SHP77 (cell line): ENCODE measurements at places on chromosomes 4 and X.

DNA sequence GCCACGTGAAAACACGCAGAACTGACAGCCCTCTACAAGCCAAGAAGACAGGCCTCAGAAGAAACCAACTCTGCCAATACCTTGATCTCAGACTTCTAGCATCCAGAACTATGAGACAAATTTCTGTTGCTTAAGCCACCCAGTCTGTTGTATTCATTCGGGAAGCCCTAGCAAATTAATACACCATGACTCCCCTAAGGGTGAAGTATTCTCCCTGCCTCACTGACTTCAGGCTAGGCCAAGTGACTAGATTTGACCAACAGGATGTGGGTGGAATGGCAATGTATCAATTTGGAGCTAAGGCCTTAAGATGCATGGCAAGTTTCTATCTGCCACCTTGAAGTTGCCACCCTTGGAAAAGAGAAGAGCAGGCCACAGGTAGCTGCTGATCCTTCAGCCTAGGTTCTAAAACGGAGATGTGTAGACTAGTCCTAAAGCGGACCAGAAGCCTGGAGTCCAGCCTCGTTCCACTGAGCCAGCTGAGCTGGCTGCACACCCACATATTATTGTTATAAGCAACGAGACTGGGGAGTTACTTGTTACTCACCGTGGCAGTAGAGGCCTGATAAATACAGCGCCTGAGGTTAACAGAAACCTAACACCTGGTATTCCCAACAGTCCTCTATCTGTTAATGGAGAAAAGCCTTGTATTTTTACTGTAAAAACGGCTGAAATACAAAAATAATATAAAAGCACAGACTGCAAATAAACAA is 16.4 kb downstream of the SCARB2 start:
- no peak for DNase-seq

GRCh38 chr4:184752496-184753275 is 18.8 kb upstream of the CENPU start:
- DNase-seq: no peak

GRCh38 chrX:9848718-9849479 is 62.7 kb downstream of the SHROOM2 start:
- DNase-seq: no peak

DNA sequence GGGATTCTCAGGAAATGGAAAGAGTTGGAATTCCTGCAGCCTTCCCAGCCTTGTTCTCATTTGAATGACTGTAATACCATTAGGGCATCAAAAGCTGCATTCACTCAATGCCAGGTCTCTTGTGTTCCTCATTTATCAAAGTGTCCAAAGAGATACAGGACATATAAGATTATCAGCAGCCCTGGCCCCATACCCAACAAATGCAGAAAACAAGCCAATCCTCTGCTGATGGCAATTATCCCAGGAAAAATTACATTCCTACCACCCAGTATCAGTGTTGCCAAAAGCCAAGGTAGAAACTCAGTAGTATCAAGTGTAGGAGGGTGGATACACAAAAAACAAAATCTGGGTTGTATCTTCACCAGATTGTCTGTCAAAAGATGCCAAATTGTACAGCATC is 18.5 kb upstream of the ASB5 start:
- no peak for DNase-seq

DNA sequence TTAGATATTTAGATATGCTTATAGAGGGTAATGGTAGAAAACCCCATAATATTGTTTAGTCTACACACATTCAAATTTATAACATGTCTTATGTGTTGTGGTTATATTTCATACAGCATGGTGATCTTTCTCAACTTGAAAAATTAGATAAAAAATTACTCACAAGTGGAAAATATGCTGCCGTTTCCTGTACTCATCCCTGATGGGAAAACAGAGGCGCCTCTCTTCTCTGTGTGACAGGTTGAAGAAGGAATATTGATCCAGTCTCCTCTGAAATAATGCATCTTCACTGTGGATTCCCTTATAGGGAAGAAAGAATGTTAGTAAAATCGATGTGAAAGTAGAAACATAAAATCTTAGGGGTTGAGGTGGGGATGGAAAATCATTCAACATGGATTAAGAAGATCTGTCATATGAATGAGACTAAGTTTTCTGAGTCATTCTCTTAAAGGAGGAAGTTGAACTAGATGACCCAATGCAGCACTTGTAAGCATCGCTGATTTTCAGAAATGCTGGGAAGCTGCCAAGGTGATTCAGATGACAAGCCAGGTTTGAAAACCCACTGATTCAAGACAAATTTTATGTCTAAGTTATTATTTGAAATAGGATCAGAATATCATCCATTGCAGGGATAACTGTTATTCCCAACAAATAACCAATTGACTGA is 70.7 kb downstream of the ANKRD50 start:
- no peak for DNase-seq

- DNase-seq: no peak
Observed at GRCh38 chr4:12966726-12967125, 517.4 kb downstream of the RAB28 start.

- no peak for DNase-seq
Observed at GRCh38 chrX:38636949-38637819, 75.8 kb downstream of the TSPAN7 start.

DNA sequence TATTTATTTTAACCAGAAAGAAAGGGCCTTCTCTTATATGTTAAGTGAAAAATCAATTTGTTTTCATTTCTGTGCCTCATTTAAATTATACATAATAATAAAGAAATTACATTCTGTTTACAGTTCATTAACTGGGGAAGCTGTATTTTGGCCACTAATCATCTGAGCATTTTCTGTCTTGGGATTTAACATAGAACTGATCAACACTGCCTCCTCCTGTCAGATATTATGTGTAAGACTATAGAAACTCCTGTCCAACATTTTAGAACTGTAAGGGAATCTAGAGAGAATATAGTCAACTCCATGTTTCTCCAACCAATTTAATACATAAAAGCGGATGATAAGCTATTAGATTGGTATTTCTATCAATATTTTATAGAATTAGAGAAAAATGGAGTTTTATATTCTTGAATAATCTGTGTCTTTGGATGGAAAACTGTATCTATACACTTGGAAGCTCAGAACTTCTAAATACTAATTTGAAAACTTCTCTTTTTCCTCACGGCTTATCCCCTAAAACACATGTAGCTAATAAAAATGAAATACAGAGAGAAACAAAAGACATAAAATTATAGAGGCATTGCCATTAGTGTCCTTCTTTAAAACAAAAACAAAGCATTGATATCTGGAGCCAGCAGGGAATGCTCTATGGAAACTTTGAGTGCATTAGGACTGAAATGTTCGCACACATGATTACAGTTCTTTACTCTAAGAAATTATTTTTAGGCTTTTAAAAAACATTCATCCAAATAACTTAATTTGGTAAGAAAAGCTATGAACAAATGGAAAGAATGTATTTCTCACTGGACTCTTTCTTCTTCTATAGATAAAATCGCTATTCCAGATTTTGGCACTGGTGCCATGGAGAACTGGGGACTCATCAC is 33.1 kb downstream of the ENPEP start:
- DNase-seq: no peak

- DNase-seq: no peak
Observed at GRCh38 chr4:5469861-5470260, 238.5 kb downstream of the EVC2 start.

DNA sequence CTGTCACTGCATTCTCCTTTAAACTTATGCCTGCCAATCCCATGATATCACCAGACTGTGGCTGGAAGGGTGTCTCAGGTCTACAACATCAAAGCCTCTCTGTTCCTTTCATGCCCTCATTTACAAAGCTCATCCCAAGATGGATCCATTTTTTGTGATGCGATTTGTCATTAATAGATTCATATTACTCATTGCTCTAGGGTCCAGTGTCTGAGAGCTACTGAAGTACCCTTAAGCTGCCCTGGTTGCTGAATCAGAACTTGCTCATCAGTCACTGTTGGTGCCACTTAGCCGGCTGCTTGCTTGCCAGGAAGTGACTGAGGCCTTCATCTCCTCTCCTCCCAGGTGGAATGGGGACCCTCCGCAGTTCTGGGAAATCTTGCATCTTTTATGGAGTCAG is 395.5 kb upstream of the BOD1L1 start:
- no peak for DNase-seq

GRCh38 chr4:112119353-112119783 is 25.9 kb upstream of the FAM241A start:
- DNase-seq: no peak

- no peak for DNase-seq
Observed at GRCh38 chrX:105463473-105463872, 243.0 kb upstream of the TEX13A start.

- DNase-seq: no peak
Observed at GRCh38 chrX:111652719-111653118, 28.3 kb upstream of the ALG13 start.

DNA sequence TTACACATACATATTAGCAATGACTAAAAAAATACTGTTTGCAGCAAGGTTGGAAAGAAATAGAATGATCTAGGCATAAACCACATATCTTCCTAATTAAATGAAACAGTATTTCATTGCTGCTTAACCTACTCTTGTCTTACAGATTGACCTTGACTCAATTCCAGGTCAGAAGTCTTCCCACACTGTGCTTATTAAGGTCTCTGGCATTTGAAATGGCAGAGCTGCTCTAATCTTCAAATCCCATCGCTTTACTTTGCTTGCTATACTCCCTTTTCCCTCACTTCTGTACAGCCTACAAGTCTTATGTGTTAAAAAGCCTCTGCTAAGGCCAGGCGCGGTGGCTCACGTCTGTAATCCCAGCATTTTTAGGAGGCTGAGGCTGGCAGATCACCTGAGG is 424.5 kb downstream of the RPA4 start:
- DNase-seq: no peak

GRCh38 chr4:160880180-160880579 is 1283.6 kb downstream of the FSTL5 start:
- DNase-seq: no peak
